Thoracic aorta (tissue), 2 donors: ENCODE measurements at places on chromosomes 12 and 14.

GRCh38 chr12:27383429-27384260, 51.0 kb downstream of the BMAL2 start:
- DNase-seq = peak; percentile 55

DNA sequence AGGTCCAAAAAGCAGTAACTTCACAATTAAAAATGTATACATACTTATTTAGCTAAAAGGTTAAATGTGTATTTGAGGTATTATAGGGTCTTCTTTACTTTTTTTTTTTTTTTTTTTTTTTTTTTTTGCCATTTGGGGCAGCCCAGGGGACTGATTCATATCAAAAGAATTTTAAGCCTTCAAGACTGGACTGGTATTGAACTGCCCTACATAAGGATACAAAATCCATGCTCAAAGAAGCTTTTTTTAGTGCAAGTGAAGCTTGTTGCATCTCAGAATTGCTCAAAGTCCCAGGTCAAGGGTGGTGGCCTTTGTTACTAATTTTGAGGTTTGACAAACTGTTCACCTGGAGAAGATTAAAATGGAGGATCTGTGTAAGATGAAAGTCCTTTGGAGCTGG, 124.0 kb downstream of the APAF1 start:
- no peak for DNase-seq

- DNase-seq = no peak
Observed at GRCh38 chr12:48787791-48788523, 932 bp downstream of the ADCY6 start.

- DNase-seq = no peak
Observed at GRCh38 chr14:95260537-95261361, 59.0 kb downstream of the CLMN start.
